ENCODE measurements at places on chromosomes 4 and X. TPM values are rescaled to one million over a fixed set of nuclear protein-coding genes. Genes with fewer than 3 reads are reported as not detected.

FAM156B gene
- polyA plus RNA-seq, result 111 TPM

PNCK gene
- polyA plus RNA-seq, result 9.5 TPM

FGF2 gene
- 5.2 TPM for polyA plus RNA-seq

GAGE12H gene
- not detected for polyA plus RNA-seq

SLC49A3 gene
- polyA plus RNA-seq, result not detected

ZBTB49 gene
- polyA plus RNA-seq, result 16.3 TPM

LDB2 gene
- 25.7 TPM for polyA plus RNA-seq

SOD3 gene
- polyA plus RNA-seq, result not detected

HNRNPH2 gene
- 136 TPM for polyA plus RNA-seq

DDIT4L gene
- polyA plus RNA-seq, result not detected

ADH1C gene
- polyA plus RNA-seq, result not detected

RIPPLY1 gene
- polyA plus RNA-seq, result not detected

MAGEH1 gene
- polyA plus RNA-seq, result 262 TPM

CXorf49 gene
- not detected for polyA plus RNA-seq

RPA4 gene
- polyA plus RNA-seq, result not detected

SPATA18 gene
- polyA plus RNA-seq, result 0.09 TPM

ZCCHC12 gene
- polyA plus RNA-seq, result 146 TPM

CYLC1 gene
- polyA plus RNA-seq, result not detected

CYBB gene
- polyA plus RNA-seq, result 0.40 TPM

SLC39A8 gene
- not detected for polyA plus RNA-seq

SRPK3 gene
- polyA plus RNA-seq, result not detected

TMEM31 gene
- polyA plus RNA-seq, result 1.0 TPM

TMPRSS11D gene
- polyA plus RNA-seq, result not detected

SPON2 gene
- polyA plus RNA-seq, result 0.57 TPM

NWD2 gene
- polyA plus RNA-seq, result 0.16 TPM

FAAH2 gene
- 9.3 TPM for polyA plus RNA-seq

SATL1 gene
- 2.6 TPM for polyA plus RNA-seq

ZXDA gene
- polyA plus RNA-seq, result not detected

VCX2 gene
- not detected for polyA plus RNA-seq

NXF2 gene
- polyA plus RNA-seq, result not detected

USP26 gene
- not detected for polyA plus RNA-seq

TMEM156 gene
- not detected for polyA plus RNA-seq

Data from neural cell (in vitro differentiated cells).